Activated naive CD4-positive, alpha-beta T cell treated with anti-CD3 and anti-CD28 coated beads, Interleukin-2, amount 50 U/mL, for 72 hours (primary cell): ENCODE measurements at places on chromosomes 6 and 20.

DNA sequence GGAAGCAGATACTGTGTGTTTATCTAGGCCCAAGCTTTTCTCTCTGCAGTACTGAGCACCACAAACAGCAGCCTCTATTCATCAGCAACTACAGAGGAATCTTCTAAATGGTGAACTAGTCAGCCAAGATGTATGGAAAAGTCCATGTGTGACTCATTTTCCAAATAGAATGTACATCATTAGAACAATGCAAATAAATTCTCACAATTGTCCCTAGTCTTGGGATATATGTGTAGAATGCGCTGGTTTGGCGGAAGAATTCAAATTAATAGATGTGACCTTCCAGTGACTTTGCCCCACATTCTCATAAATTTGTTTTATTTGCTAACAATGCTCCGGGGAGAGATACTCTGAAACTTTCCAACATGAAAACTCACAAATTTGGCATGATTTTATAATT lies 436.2 kb downstream of the CBLN4 start:
- DNase-seq = no peak

DNA sequence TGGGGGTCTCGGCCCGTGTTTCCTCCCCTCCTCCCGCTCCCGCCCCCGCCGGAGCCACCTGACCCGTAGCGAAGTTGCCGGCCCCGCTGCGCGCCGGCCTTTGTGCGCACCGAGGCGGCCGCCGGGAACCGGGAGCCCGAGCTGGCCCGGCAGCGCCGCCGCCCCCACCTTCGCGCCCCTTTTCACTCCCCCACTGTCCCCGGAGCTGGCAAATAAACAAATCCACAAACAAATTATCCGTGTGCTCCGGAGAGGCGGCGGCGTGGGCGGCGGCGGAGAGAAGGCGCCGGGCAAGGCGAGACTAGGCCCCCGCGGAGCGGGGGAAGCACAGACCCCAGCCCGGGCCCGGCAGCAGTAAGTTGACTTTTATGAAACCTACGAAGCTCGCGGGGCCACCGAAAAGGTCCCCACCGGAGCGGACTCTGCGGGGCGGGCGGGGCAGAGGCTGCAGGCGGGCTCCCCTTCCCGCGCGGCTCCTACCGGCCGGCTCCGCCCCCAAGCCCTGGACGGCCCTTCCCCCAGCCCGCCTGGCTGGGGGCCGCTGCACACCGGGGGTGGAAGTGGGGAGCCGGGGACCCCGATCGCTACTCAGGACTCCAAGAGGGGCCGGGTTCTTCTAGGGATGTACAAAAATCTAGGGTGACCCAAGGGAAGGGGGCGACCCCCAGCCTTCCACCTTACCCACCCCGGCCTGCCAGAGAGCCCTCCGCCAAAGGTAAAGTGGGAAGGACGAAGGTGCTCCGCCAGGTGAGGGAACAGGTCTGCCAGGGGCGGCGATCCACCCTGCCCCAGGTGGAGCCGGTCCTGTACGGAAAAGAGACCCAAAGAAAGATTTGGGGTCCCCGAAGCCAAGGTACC lies 40.7 kb downstream of the YTHDF1 start:
- DNase-seq = no peak

DNA sequence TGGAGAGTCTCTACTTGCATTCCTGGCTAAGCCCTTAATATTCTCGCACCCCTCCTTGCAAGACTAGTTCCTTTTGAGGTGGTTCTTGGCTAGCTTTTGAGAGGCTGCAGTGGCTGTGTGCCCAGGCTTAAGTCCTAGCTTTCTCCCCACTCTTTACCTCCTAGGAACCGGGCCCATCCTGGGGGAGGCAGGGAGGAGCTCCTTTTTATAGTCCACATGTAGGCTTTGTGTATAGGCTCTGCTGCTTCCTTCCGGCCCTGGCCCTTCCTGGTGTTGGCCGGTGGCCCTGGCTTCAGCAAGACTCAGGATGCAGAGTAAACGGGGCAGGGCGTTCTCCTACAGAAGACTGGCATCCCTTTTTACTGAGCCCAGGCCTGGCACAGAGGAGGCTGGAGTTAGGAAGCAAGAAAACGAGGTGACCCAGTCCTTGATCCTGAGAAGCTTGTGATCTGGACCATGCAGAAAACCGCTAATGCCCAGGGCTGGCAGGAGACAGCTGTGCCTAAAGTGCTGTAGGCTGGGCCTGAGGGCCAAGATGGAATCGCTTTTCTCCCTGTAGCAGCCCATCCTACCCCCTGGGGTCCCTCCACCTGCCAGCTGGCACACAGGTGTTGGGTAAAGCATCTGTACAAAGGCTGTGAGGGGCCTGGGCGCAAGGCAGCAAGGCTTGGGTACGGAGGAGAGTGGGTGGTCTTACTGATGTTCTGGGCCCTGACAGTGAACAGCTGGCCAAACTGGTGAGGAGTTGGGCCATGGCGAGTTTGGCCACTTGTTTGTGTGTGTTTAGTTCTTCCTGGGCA lies 8.7 kb downstream of the PLCG1 start:
- DNase-seq = no peak

GRCh38 chr6:156845454-156846155 lies 68.4 kb downstream of the ARID1B start:
- DNase-seq = no peak
